ENCODE measurements at places on chromosomes 7 and 10.

- no peak for DNase-seq
Observed at GRCh38 chr7:137888241-137888640, 41.5 kb upstream of the DGKI start.

DNA sequence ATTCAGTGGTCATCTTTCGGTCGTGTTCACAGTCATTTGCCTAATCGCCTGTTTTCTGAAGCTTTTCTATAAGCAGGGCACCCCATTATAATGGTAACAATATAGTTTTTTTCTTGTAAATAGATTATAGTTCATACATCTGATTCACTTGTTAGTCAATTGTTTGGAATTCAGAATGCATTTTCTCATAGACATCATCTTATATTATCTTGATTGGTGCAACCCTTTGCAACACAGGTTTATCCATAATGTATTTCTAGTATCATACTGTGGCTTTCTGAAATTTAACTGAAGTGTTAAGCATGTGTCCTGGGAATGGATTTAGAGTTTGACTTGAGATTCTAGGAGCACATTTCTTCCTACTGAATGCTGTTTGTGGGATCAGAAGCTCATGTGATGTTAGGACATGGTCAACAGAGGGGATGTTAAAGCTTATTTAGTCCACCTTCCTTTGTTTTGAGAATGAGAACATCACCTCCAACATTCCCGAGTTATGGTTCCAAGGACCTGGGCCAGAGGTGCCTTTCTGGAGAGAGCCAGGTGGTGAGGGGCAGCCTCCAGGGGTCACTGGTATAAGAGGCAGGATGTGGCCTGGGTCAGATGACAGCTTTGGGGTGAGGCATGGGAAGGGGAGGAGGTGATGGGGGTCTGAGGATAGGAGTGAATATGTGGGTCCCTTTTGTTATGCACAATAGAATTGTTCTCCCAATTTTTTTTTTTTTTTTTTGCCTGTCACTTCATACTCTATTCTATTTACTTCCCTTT, 415.6 kb downstream of the EXOC4 start:
- DNase-seq, result peak; percentile 61

DNA sequence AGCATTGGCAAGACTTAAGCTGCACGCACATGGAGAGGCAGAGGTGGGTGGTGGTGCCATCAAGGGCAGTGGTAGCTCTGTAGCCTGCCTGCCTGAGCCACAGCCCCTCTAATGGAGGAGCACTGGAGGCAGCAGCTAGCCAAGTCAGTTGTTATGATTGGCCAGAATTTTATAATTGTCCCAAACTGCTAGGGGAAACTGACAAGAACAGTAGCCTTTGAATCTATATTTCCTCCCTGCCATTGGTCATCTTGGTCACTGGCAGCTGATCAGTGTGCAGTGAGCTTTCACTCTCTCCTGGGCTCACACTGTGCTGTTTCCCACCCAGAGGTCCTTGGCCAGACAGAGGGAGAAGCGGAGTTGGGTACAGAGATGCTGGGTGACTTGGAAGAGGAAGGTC, 9.6 kb upstream of the ZNF783 start:
- DNase-seq, result no peak

- no peak for DNase-seq
Observed at GRCh38 chr7:104818961-104819880, 194.8 kb upstream of the KMT2E start.

GRCh38 chr10:120841522-120842189, 9.5 kb upstream of the WDR11 start:
- peak; percentile 29 for DNase-seq

DNA sequence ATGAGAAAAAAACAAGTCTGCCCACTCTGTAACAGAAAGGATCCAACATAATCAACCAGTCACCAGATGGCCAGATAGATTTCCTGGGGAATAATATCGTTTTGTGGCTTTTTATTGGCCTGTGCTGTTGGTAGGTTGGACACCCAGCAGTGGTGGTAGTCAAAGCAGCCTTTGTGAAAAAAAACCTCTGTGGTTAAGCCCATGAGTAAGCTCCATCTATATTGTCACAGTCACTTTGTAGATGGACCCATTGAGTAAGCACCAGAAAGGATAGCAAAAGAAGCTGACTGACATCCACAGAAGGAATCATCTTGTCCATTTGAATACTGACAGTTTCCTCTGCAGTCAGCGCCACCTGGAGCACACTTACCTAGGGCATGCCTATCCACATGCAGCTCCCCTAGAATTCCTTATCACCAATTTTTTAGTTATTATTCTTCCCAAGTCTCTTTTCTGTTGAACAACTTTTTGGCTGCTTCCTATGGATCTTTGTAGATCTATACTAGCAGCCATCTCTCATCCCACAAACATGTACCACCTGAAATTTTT, 96.9 kb downstream of the IQUB start:
- DNase-seq, result no peak

- no peak for DNase-seq
Observed at GRCh38 chr10:3412071-3412582, 239.5 kb upstream of the PITRM1 start.

DNA sequence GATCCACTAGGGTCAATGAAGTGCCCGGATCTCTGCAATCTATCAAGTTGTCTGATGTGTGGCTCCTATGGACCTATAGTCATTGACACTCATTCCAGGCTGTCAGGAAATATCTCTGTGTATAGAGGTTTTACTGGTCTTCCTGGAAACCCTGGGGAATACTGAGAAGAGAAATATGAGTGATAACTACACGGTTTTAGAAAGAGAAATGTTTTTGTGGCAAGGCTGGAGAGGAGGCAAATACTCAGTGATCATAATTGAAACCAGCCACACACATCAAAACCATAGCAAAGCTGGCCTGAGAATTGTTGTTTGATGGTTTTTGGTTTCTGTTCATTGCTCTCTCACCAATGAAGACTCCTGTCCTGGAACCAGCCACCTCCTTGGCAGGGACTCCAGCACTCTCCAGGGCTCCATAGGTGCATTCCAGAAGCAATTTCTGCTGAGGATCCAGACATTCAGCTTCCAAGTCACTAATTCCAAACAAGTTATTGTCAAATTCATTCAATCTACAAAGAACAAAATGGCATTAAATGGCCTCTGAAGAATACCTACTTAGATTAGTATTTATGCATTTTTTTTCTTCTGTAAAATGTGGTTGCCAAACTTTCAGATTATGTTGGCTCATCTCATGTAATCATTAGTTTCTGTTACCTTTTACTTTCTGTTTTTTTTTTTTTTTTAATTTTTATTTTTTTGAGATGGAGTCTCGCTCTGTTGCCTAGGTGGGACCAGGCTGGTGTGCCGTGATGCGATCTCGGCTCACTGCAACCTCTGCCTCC, 108.6 kb upstream of the ABI1 start:
- no peak for DNase-seq

DNA sequence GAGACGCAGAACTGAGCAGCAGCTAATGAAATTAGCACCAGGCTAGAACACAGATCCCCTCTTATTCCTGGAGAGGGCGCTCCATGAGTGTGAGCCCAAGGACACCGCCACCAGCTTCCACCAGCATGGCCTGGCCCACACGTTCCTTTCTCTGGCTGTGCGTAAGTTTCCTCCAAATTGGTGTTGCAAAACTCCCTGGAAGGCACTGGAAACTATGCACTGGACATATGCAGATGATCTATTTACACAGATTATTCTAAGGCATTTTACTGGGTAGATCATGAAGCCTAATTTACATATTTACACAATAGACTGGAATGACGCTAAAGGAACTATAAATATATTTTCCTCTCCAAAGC, 455.6 kb upstream of the FOXK1 start:
- DNase-seq, result no peak

- DNase-seq, result no peak
Observed at GRCh38 chr7:74522281-74522905, 68.7 kb downstream of the GTF2IRD1 start.

- DNase-seq, result no peak
Observed at GRCh38 chr7:30255064-30255769, 29.2 kb upstream of the ZNRF2 start.

GRCh38 chr7:107390916-107391315, 78.9 kb upstream of the GPR22 start:
- no peak for DNase-seq

GRCh38 chr7:69632280-69632679, 34.0 kb downstream of the AUTS2 start:
- no peak for DNase-seq

- no peak for DNase-seq
Observed at GRCh38 chr7:24169077-24169624, 114.8 kb upstream of the NPY start.

- DNase-seq, result no peak
Observed at GRCh38 chr10:133529576-133529946, 2.4 kb downstream of the CYP2E1 start.

DNA sequence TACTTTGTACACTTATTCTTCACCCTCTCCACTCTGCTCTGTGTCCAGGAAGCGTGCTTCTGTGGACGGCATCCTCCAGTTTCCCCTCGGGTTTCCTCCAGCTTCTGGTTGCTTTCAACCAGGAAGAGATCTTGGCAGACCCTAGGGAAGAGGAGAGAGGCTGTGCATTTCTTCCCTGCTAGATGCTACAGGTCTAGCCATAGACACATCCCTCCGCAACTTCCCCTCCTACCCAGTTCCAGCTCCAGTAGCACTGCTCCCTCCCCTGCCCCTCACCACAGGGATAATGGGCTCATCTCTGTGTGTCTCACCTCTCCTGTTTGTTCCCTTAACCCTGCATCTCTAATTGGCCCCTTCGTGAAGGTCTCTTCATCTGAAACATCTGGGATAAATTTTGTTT, 16.3 kb downstream of the TLL2 start:
- DNase-seq, result no peak

DNA sequence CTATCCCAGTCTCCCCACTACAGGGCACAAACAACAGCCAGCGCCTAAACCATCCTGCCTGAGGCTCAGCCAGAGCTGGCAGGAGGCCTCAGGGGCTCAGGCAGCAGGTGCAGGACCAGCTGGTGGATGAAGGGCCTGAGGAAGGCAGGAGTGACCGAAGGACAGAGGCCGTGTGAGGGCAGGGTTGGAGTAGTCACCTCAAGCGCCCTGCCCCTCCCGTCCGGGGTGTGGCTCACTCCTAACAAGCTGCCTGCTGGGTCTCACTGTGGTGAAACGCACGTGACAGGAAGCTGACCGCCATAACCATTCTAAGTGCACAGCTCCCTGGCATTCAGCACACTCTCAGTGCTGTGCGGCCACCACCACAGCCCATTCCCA, 281.1 kb downstream of the ELFN1 start:
- no peak for DNase-seq

DNA sequence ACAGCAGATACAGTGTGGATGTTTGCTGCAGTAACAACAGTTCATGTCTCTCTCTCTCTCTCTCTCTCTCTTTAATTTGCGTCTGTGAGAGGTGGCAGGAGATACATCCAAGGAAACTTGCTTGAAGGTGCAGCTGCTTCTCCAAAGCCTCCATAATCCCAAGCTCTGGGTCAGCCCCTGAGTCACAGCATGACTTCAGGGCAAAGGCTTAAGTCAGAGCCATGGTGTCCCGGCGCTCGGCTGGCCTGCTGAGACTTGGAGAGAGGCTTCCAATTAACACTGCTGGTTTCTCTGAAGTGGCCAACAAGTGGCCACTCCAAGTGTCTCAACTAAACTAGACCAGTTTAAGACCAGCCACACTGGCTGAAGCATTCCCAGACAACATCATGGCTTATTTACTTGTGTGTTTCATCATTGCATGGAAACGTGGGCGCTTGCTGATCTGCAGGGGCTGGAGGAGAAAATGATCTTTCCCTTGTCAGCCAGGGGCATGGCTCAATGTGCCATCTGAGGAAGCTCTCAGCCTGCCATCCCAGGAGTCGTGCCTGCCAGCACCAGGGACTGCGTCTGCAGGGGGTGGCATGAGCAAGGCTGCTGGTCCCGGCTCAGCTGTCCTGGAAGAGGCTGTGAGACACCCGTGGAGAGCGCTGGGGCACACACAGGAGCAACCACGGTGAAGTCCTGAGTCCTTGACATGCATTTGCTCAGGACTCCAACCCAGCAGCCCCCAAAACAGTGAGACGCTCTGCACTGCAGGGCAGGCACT, 254.2 kb downstream of the COBL start:
- DNase-seq, result no peak

DNA sequence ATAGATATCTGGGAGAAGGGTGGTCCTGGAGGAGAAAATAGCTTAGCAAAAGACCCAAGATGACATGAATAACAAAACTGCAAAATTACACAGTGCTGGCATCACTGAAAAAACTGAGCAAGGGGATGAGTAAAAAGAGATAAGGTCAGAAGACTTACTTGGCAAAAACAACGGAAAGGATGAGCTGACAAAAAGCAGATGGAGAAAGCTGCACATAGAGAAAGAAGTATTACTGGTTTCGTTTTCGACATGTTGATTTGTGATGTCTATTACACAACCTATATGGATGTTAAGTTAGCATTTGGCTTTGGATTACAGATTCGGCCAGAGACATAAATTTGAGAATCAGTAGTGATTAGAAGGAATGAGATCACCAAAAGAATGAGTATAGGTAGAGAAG, 132.1 kb downstream of the MACC1 start:
- DNase-seq, result no peak

GRCh38 chr10:129609551-129609950, 142.5 kb downstream of the MGMT start:
- DNase-seq, result no peak

- peak; percentile 63 for DNase-seq
Observed at GRCh38 chr7:111108496-111108895, 17.6 kb downstream of the LRRN3 start.

- DNase-seq, result no peak
Observed at GRCh38 chr10:4836416-4836969, 10.5 kb downstream of the AKR1E2 start.

GRCh38 chr10:4215485-4215884, 430.5 kb upstream of the KLF6 start:
- no peak for DNase-seq

DNA sequence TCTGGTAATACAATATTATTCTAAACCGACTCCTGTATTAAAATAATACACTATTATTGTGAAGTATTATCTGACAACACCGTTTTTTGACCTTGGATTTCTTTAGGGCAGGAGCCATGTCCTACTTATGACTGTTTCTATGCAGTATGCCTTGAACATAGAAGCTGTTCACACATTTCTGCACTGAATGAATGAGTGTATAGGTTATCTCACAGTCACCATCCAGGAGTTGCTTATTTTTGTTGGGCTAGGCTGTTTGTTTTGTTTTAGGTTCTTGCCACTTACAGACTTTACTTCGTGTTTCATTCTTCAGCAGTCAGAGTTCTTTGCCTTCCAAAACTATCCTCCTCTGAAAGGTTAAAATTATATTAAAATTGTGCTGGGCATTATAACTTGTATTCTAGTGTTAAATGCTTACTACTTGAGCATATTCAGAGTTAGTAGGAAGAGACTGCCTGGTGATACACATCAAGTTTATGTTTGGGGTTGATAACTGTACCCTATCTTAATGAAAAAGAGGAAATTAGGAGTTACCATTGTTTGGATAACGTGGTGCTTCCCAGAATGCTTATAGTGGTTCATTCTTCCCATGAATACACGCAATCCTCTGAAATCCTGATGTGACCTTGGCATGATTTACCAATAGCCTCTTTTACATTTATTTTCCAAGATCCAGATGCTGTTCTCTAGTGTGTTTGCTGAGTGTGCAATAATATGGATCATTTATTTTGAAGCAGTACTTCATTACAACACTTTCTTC, 1.7 kb downstream of the RALA start:
- DNase-seq, result peak; percentile 59

- DNase-seq, result no peak
Observed at GRCh38 chr7:151748733-151749132, 128.2 kb downstream of the PRKAG2 start.

- no peak for DNase-seq
Observed at GRCh38 chr10:119414081-119414611, 128.4 kb downstream of the RGS10 start.

Data from ELR (cell line).